ENCODE measurements at places on chromosomes 5 and 9. TPM values are rescaled to one million over a fixed set of nuclear protein-coding genes. Genes with fewer than 3 reads are reported as not detected.

IRX2 gene
- total RNA-seq: 1.3 TPM

JADE2 gene
- 25.6 TPM for total RNA-seq

SURF4 gene
- 204 TPM for total RNA-seq

PLCXD3 gene
- total RNA-seq: 0.31 TPM

RNF180 gene
- total RNA-seq: 0.31 TPM

PCDHGA4 gene
- total RNA-seq: 0.10 TPM

ARL14EPL gene
- 0.07 TPM for total RNA-seq

SOX30 gene
- total RNA-seq: 0.07 TPM

PCDHB10 gene
- not detected for total RNA-seq

PCDHGB6 gene
- 0.11 TPM for total RNA-seq

IL9 gene
- not detected for total RNA-seq
